Skin of body (tissue), 3 donors: ENCODE measurements at places on chromosomes 13 and 19. TPM values are rescaled to one million over a fixed set of nuclear protein-coding genes. Genes with fewer than 3 reads are reported as not detected.

DNA sequence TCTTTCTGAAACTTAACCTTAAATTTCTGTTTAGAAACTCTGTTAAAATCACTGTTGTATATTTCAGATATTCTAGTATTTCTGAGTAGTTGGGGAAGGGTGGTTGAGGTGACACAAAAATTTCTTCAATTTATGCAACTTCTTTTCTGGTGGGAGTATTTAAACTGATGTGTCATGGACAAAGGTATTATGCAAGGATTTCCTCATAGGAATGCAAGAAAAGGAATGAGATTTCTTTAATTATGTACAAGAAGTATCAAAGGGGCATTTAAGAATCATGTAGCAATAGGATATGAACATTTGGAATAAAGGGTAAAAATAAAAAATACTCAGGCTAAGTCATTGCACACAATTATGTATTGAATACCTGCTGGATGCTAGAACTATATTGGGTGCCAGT is 575.8 kb upstream of the KLF12 start:
- no peak for DNase-seq

- no peak for DNase-seq
Observed at GRCh38 chr19:1237754-1238368, at the start of gene CBARP. TSS of gene CBARP (minus strand) at chr19:1238005. CDS start at chr19:1236100, 1,905 bp downstream.

DNA sequence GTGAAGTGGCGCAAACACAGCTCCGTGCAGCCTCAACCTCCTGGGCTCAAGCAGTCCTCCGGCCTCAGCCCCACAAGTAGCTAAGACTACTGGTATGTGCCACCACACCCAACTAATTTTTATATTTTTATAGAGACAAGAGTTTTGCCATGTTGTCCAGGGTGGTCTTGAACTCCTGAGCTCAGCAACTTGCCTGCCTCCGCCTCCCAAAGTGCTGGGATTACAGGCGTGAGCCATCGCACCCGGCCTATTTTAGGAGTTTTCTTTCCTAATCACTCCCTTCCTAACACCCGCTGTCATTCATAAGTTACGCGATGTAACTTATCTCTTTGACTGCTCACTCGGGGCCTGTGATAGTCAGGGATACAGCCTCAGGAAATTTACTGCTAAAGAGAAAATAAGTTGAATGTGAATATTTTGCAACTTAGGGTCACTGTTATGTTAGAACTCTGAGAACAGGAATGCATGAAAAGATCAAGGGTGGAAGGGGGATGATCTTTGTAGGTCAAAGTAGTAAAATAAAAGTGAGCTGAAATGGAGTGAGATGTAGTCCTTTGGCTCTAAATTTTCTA is 140.3 kb downstream of the DCT start:
- DNase-seq = no peak

DNA sequence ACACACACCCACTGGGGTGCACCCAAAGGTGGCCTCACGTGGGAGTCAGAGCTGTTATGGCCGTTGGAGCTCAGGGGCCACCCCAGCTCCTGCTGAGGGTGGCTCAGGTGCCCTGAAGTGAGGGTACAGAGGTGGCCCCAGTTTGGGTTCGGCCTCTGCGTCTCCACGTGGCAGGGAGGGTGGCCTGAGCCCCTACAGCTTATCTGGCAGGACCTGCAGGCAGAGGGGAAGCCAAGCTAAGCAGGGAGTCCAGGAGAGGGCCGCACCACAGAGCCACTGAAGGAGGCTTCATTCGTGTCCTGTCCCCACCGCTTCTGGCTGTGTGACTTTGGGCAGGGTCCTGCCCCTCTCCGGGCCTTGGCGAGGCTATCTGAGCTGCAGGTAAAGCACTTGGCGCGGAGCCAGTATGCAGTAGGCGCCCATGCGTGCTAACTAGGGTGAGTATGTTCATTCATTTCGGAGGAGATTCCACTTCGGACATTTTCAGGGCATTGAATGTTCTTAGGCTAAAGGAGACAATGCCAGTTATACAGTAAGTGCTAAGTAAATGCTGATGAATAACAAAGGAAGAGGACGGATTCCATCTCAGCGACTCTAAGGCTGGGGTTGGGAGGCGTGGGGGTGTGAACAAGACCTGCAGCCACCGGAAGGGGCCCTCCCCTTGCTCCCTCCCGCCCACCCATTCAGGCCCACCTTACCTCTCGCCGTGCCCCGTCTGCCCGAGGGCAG is 4.9 kb downstream of the REX1BD start:
- no peak for DNase-seq

GRCh38 chr13:34039678-34040077 is 221.7 kb downstream of the RFC3 start:
- no peak for DNase-seq

GRCh38 chr19:1248786-1249297 is 459 bp downstream of the MIDN start:
- DNase-seq = peak; percentile 73

- DNase-seq = no peak
Observed at GRCh38 chr19:35587321-35587720, 1.3 kb downstream of the PMIS2 start.

- DNase-seq = no peak
Observed at GRCh38 chr13:25806264-25806974, 245.4 kb downstream of the SHISA2 start.

GRCh38 chr13:79722885-79723445 is 242.0 kb downstream of the NDFIP2 start:
- DNase-seq = no peak

GRCh38 chr19:28737021-28737895 is 475.7 kb downstream of the UQCRFS1 start:
- peak; percentile 64 for DNase-seq

DNA sequence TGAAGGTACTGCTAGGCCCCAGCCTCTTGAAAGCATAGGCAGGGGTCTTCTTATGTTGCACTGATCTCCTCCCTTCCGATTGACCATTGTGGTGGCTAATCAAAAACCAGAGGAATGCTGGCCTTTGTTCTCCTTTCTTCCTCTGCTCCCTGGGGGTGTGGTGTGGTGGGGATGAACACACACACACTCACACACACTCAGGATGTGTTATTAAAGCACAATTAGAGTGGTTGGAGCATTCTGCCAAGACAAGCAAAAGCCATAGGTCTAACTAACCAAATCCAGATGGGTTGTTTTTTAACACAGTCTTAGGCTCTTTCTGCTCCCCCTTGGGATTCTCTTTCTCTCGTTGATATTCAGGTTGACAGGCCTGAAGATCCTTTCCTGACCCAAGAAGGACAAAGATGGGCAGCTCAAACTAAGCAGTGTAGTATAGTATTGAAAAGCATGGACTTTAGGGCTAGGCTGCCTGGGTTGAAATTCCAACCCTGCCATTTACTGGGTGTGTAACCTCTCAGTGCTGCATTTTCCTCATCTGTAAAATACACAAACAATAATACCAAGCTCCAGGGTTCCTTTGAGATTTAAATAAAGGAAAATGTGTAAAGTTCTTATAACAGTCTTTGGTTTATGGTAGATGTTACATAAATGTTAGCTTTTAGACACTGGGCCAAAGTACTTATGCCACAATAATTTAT is 25.5 kb upstream of the DGKH start:
- DNase-seq = no peak

GRCh38 chr19:5018224-5019015 is 49.5 kb downstream of the KDM4B start:
- DNase-seq = no peak

GRCh38 chr13:23159760-23160637 is 20.8 kb upstream of the SGCG start:
- no peak for DNase-seq

DNA sequence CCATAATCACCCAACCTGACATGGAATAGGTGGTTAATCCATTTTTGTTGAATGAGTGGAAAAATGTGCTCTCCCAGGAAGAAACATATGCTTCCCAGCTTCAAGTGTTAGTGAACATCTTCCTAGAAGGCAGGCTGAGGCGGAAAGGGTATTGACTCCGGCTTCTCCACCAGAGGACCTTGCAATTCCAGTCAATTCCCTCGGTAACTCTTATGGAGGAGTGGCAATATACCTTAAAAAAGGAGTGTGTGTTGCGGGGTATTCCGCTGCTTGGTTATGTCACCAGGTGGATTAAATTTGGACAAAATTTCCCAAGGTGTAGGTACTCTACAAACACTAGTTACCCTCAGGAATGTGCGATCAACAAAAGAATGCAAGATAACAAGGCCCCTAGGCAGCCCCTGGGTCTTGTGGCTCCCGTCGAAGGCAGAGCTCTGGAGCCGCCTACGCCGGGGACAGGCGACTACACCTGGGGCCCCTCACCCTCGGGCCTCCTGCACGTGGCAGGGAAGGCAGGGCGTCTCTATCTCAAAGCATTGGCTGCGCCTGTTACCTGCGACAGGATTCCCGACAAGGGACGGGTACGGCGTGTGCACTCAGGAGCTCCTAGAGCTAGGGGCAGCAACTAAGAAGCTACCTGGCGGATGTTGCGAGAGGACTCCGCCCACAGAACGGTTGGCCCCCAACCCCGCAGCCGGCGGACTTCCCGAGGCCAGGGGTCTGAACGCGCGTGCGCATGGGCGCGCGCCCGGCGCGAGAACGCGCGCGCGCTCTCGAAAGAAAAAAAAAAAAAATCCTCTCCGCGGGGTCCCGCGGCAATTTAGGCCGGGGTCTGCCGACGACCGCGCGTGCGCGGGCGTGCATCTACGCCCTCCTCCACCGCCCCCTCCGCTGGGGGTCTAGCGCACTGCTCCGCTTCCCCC is at the start of gene WDR87:
Gene WDR87, minus strand, starts transcription at position 649 of the 923 bp plus-strand sequence. CDS start 8,355 bp downstream, outside the sequence.
- DNase-seq = peak; percentile 42

GRCh38 chr13:37811441-37811840 is 58.1 kb downstream of the TRPC4 start:
- no peak for DNase-seq

GRCh38 chr13:42760951-42761350 is 20.4 kb upstream of the FAM216B start:
- no peak for DNase-seq

DNA sequence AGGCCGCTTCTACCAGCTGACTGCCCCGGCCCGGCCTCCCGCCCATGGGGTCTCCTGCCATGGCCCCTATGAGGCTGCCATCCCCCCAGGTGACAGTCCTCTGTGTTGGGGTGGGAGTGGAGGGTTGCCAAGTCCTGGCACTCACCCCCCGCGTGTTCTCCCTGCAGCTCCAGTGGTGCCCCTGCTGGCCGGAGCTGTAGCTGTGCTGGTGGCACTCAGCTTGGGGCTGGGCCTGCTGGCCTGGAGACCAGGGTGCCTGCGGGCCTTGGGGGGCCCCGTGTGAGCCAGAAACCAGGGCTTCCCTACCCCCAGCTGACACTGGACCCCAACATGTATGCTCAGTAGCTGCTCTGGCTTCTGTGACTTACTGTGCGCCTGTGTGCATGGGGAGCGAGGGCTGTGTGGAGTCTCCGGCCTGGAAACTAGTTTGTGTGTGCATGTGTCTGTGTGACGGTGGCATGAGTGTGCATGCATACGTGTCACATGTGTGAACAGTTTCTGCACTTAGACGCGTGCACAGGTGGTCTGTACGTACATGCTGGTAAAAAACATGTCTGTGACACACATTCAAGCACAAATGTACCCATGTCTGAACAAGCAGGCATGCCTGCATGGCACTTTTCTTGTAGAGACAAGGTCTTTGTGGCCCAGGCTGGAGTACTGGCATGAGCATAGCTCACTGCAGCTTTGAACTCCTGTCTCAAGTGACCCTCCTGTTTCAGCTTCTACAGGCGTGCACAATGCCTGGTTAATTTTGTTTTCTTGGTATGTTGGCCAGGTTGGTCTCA is 4.9 kb downstream of the ACP4 start:
- no peak for DNase-seq

Gene HMGB1
- 289 TPM for total RNA-seq

Gene OSCAR
- 1.4 TPM for total RNA-seq

Gene KRI1
- total RNA-seq = 12.0 TPM

Gene CD79A
- total RNA-seq = 0.79 TPM

Gene NDUFS7
- 27.3 TPM for total RNA-seq

Gene F7
- total RNA-seq = 2.2 TPM

Gene CEACAM19
- 3.4 TPM for total RNA-seq

Gene ZNF780B
- 20.9 TPM for total RNA-seq

Gene SLC10A2
- total RNA-seq = not detected

Gene LRRC63
- total RNA-seq = 0.10 TPM

Gene OR7C1
- 0.20 TPM for total RNA-seq

Gene MYBPC2
- 9.3 TPM for total RNA-seq

Gene FCAR
- 8.4 TPM for total RNA-seq
